ENCODE measurements at places on chromosomes 7 and 10. TPM values are rescaled to one million over a fixed set of nuclear protein-coding genes. Genes with fewer than 3 reads are reported as not detected.

DNA sequence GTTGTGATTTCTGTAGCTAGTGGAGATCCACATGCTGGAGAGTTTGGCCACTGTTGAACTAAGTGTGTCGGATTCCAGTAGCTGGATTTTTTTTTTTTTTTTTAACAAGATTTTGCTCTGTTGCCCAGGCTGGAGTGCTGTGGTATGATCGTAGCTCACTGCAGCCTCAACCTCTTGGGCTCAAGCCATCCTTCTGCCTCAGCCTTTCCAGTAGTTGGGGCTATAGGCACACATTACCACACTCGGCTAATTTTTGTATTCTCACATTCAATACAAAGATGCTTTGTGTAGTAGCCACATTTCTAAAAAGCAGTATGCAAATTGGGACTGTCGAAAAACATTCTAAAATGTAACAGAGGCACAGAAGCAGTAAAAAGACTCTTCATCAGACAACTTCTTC is 63.5 kb downstream of the RABGEF1 start:
- DNase-seq, result no peak

DNA sequence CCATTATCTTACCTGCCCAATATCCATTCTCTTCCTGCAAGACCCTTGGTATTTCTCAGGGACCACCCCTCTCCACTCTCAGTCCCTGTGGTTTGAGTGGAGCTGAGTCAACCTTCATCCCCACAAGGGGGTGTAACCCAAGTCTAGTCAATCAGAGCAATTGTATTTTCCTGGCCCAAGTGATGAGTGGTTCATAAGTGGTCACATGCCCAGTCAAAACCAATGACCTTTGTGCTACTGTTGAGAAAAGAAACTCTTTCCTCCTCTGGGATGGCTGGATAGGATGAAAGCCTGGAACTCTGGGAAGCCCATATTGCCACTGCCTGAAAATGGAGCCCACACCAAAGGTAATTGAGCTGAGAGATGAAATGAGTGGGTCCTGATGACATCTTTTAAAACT is 93.6 kb downstream of the SNX10 start:
- no peak for DNase-seq

- DNase-seq, result no peak
These were observed 30.5 kb upstream of the MKRN1 start for GRCh38 chr7:140509789-140510188.

- DNase-seq, result peak; percentile 67
These were observed 94.9 kb upstream of the KCNIP2 start for GRCh38 chr10:101938305-101939007.

Gene ADRA2A
- total RNA-seq, result not detected

Data from Daoy (cell line).